NCI-H2171 treated with DMSO at 0.1 percent for 48 hours (cell line): ENCODE measurements at places on chromosomes 7 and 10.

DNA sequence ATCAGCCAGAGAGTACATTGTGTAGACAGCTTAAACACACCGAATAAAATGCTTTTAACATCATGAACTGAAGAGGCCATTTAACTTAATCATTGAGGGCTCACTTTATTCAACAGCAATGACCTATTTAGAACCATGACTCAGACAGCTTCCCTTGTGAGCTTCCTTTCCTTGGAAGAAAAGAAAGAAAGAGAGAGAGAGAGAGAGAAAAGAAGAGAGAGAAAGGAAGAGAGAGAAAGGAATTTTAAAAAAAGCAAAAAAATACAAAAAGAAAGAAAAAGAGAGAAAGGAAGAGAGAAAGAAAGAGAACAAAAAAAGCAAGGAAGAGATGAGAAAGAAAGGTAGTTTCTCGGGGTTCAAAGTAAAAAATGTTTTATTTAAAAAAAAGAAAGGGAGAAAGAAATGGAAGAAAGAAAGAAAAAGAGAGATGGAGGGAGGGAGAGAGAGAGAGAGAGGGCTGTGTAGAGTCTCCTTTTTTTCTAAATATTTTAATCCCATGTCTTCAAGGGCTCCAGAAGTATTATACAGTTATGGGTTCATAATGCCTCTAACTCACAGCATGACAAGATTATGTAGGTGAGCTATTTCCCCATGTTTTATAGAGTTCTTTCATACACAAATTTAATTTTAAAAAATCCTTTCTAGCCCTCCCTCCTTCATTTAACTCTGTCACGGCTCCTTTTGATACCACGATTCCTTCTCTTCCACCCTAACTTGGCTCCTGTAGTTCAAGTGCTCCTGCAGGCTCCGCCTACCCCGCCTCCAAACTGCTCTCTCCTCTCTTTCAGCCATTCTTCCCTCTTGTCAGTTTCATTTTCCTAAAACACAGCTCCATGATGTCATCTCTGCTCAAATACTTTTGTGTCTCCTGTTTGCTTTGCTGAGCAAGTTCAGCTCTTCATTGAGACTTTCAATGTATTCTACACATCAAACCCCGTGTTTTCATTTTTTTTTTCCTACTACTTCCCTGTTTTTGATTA lies 85.5 kb downstream of the PRTFDC1 start:
- DNase-seq: no peak

- DNase-seq: no peak
These were observed 3.4 kb upstream of the ADCY1 start for GRCh38 chr7:45570797-45571196.

DNA sequence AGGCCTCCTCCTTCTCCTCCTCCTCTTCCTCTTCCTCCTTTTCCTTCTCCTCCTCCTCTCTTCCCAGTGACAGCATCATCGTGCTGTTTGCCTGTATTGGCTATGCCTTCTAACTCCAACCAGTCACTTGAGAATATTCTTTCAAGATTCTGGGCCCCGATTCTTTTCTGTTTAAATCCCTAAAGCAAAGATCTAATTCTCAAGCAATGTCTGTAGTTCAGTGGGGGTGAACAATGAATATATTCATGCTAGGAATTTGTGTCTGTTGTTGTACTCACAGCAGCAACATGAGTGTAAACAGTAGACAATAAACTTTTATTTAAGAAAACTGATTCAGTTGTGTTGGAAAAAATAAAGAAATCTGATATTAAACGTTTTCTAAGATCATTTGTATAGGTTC lies 30.7 kb downstream of the NUDT5 start:
- no peak for DNase-seq

DNA sequence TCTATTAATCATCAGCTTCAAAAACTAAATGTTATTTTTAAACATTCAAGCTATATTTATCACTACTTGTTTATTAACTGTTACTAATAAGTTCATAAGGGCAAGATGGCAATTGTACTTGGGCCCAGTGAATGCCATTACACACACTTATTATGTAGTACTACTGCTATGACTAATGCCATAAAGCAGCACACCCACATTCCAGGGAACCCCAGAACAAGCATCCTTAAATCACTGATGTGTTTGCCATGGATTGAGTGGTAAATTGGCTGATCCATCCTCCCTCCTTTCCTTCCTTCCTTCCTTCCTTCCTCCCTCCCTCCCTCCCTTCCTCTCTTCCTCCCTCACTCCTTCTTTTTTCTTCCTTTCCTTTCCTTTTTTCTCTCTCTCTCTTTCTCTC lies 37.4 kb upstream of the RSU1 start:
- DNase-seq: no peak

- DNase-seq: no peak
These were observed 324.7 kb downstream of the RPS24 start for GRCh38 chr10:78358351-78358750.

GRCh38 chr7:52897713-52898112 lies 137.7 kb upstream of the POM121L12 start:
- DNase-seq: no peak

GRCh38 chr7:116211006-116211912 lies 920 bp downstream of the TES start:
- DNase-seq: peak; percentile 19

DNA sequence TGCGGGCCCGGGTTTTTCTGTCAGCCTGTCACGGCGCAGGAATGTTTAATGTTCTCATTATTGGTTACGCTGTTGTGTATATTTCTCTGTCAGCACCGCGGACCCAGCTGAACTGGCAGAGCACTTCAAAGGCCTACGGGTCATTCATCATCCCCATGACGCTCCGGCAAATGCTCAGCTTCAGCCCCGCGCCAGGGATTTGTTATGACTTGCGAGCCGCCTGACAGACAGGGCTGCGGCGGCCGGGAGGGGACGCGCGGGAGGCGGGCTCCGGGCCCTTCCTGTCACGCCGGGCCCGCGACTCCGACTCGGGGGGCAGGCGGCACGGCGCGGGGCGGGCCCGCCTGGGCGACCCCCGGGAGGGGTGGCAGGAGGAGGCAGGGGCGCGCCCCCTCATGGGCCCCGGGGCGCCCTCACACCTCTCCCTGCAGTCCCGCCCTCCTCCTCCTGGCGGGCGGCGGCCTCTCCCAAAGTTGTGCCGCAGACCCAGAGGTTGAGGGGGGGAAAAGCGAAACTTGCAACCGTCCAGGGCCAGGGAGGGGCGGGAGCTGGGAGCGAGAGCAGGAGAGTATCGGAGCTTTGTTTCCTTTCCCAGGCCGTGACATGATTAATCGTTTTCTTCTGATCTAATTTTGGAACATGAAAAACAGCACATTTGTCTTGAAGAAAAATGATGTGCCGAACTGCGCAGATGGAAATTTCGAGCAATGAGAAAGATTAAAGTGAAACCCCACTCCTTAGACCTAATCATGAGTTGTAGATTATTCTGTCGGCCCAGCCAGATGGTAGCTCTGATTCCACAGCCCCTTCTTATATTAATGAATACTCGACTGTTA lies 59.3 kb upstream of the COMTD1 start:
- peak; percentile 52 for DNase-seq

- DNase-seq: peak; percentile 22
These were observed 282.3 kb downstream of the TFEC start for GRCh38 chr7:115748123-115748738.

- no peak for DNase-seq
These were observed 126.7 kb upstream of the SEMA3C start for GRCh38 chr7:81045491-81046030.

DNA sequence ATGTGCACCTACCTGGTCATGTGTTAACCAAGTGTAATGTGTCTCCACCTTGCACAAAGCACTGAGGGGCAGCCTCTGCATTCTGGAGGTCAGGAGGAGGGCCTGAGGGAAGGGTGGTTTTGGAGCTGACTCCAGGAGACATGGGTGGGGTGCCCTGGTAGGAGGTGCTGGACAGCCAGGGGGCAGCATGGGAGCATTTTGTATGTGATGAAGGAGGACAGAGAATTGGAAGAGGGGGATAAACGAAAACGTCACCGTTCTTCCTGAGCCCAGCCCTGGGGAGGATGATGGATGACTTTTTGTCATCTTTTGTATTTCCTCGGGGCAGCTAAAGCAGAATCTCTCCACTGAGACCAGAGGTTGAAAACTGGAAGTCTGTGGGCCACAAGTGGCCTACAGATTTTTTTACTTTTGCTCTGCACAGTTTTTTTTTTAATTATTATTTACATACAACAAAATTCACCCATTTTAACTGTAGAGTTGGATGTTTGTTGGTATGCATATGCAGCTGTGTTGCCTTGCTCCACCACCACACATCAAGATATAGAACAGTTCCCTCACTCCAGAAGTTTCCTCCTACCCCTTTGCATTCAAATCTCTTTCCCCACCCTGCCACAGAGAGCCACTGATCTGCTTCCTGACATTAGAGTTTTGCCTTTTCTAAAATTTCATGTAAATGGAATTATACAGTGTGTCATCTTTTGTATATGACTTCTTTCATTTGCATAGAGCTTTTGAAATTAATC lies 242.5 kb downstream of the VTI1A start:
- no peak for DNase-seq

DNA sequence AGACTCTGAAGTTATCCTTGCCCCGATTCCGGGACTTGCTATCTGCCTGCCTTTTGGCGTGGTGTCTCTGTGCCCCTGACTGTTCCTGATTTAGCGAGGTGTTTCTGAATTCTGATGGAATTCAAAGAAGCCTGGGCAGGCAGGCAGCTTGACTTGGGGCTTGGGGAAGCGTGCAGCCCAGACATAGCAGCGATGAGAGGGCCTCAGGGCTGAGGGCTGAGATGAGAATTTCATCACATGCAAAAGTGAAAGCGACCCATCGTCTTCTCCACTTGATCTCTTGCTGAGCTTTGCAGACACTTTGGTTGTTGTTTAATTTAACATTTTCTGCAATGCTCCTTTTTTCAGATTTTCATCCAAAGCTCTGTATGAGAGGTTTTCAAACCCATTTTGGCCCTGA lies 57.8 kb downstream of the TCF7L2 start:
- DNase-seq: no peak

DNA sequence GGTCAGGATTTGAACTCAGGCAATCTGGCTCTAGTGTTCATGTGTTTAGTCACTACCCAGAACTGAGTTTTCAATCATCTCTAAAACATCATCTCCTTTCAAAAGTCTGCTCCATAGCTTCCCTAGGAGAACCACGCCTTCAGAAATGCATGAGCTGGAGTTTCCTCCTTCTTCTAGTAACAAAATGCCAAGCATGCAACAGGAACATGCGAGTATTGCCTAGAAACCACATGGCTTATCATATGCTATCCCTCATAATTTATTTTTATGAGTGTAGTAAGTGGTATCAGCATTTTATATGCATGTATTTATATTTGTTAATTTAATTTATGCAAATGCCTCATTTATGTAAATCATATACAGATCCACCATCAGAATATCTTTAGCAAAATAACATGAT lies 170.9 kb downstream of the RAB11FIP2 start:
- DNase-seq: no peak

GRCh38 chr7:7765422-7765821 lies 47.0 kb upstream of the RPA3 start:
- DNase-seq: no peak

DNA sequence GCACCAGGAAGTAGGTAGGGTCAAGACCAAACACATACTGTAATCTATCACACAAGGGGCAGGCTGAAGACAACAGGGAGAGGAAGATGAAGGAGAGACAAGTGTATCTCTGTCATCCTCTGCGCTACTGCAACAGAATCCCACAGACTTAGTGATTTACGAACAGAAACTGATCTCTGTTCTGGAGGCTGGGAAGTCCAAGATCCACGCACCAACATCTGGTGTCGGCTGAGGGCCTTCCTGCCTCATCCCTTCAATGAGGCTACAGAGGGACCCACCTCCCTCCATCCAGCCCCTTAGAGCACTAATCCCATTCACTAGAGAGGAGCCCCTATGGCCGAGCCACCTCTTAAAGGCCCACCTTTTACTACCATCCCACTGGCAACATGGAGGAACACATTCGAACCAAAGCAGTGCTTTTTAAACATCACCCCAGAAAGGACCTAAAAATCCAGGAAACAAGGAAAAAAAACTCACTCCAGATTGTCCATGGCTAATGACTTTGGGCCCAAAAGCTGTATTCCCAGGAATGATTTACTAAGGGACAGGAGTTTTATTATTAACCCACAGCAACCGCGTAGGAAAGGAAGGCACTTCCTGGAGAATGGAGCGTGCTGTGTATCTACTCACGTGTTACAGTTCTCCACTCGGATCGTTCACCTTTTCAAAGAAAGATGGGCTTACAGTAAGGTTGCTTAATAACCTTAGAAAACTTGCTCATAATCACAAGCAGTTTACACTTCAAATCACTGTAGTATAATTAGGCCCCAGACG lies 4.2 kb downstream of the BNIP3 start:
- no peak for DNase-seq

DNA sequence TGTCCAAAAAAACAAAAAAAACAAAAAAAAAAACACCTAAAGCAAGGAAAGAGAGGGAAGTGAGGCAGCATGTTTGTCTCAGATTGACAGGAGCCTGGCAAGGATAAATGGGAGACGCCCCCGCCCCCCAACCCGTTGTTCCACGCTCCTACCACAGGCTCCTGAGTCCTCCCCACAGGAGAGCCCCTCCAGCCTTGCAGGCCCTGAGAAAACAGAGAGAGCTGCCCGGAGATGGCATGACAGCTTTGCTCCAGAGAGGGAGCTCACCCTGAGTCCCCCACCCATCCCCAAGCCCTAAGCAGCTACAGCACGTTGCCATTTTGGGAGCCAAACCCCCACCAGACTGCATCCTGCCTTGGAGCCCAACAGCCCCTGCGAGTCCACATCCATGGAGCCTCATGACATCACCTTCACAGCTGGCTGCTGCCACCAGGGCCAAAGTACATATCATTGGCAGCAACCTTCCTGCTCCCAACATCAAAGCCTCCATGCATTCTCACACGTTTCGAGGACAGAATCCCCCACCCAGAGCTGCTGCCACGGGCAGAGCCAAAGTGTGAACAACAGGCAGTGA lies 1283.3 kb downstream of the TYW1 start:
- no peak for DNase-seq

DNA sequence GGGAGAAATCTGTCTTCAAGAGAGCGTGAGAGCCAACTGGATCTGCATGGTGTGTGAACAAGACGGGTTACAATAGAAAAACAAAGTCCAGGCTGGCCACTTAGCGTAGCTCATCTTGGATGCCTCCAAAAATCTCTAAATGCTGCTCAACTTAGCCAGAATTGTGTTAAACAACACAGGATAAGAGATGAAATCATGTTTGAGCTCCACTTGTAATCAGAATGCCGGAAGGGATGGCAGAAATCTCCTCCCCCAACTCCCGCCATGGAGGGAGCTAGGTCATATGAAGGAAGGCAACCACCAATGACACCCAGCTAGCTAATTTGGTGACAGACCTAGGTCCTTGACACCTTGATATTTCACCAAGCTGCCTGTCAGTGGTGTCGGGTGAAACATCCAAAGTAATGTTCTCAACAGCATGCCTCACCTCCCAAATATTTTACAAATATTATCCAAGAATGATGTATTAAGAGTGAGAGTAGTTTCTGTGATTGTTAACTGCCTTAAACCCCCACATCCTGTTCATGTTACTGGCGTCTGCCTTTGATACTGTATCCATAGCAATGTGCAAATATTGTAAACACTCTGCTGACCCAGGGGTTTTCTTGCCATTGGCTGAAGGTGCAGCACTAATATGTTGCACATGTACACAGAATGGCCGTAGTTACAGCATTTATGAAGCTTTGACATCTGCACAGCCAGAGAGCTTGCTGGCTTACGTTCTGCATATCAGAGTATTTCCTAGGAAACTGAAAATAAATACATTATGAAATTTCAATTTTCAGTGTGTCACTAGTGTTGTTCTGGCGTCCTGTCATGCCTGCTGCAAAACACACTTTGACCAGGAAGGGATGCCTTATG lies 25.8 kb downstream of the TMEM254 start:
- DNase-seq: peak; percentile 2
